Right renal cortex interstitium (tissue), 3 donors: ENCODE measurements at places on chromosomes 13 and 19.

DNA sequence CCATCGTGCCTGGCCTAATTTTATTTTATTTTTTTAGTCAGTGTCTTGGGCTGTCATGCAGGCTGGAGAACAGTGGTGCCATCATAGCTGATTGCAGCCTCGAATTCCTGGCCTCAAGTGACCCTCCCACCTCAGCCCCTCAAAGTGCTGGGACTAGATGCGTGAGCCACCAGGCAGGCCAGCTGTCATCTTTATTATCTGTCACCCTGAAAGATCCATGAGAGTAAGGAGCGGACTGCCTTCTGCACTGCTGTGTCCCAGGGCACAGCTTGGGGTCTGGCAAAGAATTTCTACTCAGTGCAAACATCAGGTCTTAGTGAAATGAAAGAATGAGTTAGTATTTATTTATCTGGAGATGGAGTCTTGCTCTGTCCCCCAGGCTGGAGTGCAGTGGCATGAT lies 9.5 kb upstream of the TLE5 start:
- no peak for DNase-seq

GRCh38 chr19:48964205-48965039 lies 687 bp upstream of the FTL start:
- DNase-seq = no peak

DNA sequence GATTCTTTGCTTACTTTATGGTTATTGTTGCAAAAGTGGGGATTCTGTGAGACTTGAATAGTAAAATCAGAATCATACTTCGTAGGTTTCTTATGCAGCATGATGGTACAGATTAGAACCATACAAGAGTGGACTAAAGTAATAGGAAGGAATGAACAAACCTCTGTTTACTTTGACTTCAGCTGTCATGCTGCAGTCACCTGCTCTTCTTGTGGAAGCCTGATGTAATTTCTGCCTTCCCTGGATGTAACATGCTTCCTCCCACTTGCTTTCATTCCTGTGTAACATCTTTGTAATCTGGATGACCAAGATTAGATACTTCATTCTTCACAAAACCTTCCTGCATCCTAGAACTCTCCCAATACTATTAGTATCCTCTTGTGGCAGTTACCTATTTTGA lies 235.0 kb downstream of the PCCA start:
- no peak for DNase-seq

- no peak for DNase-seq
Observed at GRCh38 chr19:17205237-17206140, 9.7 kb upstream of the USE1 start.

DNA sequence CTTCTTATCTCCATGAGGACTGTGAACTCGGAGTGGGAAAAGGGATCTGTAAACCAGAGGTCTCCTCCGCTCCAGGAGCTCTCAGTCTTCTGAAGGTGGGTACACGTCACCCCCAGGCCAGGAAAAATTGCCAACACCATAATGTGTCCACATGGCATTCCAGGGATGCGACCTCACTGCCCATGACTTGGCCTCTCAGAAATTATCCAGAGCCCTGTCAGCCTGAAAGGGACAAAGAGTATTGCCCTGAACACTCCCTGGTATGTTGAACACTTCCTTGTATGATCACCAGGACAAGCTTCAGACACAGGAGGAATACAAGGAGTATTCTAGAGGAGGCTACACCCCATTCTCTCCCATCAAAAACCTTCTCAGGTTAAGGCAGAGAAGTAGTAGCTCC lies 81.0 kb upstream of the SLC7A1 start:
- DNase-seq = no peak
